ENCODE measurements at places on chromosomes 1 and 21. TPM values are rescaled to one million over a fixed set of nuclear protein-coding genes. Genes with fewer than 3 reads are reported as not detected.

DNA sequence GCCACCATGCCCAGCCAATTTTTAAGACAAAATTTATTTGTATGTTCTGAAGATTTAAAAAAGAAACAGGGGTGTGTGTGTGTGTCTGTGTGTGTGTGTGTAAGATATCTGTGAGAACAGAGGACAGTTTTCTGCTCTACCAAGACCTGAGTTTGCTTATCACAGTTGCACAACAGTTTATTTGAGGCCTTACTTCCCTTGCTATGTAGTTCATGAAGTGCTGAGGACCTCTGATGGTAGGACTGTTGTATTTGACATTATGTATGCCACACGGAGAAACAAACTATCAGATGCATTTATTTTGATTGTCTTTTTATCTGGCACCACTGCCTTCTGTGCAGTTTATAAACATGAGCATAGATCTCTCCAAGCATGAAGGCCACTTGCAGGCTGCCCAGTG lies 355.2 kb downstream of the PBX1 start:
- no peak for DNase-seq

DNA sequence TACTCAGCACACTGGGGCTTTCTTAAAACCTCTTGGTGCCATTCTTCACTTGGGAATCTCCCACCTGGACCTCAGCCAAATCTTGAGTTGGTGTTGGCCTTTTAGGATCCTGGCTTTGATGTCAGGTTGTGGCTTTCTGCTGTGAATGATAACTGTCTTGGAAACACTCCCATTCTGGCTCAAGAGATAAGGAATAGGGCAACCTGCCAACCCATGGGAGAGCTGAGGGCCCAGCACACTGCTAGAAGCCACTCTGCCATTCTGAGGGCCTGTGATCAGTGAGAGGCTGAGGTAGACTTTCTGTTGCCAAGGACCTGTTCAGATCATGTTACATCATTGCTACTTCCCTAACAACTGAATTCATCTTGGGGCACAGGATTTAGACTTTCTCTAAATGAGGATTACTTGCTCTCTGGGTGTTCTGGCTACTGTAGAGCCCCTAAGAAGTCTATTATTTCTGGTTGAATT lies 45.8 kb downstream of the TTC39A start:
- DNase-seq: no peak

Gene LPAR3
- 0.25 TPM for total RNA-seq

Gene HCRTR1
- not detected for total RNA-seq

Gene TINAGL1
- total RNA-seq: not detected

DNA sequence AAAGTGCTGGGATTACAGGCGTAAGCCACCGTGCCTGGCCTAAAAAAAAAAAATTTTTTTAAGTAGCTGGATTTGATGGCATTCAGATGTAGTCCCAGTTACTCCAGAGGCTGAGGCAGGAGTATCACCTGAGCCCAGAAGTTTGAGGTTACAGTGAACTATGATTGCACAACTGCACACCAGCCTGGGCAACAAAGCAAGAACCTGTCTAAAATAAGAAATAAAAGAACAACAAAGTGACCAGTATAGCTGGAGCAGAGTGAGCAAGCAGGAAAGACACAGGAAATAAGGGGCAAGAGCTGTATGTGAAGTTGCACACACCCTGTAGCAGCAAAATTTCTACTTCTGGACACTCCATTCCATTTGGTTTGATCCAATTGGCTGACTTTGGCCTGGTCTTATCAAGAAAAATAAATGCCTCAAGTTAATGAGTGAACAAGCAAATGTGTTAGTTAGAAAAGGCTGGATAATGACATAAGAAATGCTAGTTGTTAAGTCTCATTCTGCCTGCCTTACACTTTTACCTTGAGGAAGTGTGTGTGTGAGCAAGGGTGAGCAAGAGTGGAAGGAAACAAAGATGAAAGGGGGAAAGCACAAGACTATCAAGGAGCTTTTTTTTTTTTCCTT lies 7.9 kb downstream of the ATP5IF1 start:
- no peak for DNase-seq

GRCh38 chr1:8211883-8212579 lies 105.9 kb upstream of the SLC45A1 start:
- peak; percentile 29 for DNase-seq

DNA sequence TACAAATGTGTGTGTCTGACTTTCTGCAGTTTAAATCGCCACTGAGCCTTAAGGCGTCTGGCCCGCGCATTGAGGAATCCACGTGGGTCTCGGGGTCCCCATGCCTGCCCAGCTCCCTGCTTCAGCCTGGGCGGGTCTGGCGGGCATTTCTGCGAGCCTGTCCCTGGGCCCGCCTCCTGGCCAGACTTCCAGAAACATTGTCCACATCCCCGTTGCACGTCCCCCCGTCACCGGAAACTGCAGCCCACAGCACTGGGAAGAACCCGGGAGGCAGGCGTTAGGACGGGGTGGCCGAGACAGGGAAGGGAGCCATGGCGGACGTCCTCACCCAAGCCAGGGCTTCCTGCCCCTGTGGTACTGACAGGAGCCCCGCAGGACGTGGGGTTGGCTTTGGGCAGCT lies 113.1 kb upstream of the COL6A1 start:
- no peak for DNase-seq

DNA sequence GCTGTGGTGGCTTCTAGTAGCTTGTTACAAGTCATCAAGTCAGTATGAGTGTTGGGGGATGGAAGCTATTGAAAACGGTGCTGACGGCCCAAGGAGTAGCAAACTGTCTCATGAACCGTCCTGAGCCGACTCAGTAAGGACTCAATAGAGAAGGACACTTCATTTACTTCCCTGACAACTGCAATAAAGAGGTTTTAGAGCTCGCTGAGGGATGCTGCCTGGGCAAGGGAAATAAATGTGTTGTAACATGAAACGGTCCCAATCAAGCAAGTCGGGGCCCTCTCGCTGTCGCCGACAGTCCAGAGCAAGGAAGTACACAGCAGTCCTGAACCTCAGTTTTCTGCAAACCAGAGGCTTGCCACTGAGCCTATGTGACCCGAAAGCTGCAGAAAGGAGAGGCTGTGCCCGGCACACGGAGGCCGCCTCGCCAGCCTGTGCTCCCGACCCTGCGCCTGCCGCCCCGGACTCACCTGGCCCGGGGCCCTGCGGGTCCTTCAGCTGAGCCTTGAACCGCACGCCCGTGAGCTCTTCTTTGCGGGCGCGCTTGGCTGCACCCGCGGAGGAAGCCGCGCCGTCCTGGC lies 423 bp downstream of the URB1 start:
- no peak for DNase-seq

DNA sequence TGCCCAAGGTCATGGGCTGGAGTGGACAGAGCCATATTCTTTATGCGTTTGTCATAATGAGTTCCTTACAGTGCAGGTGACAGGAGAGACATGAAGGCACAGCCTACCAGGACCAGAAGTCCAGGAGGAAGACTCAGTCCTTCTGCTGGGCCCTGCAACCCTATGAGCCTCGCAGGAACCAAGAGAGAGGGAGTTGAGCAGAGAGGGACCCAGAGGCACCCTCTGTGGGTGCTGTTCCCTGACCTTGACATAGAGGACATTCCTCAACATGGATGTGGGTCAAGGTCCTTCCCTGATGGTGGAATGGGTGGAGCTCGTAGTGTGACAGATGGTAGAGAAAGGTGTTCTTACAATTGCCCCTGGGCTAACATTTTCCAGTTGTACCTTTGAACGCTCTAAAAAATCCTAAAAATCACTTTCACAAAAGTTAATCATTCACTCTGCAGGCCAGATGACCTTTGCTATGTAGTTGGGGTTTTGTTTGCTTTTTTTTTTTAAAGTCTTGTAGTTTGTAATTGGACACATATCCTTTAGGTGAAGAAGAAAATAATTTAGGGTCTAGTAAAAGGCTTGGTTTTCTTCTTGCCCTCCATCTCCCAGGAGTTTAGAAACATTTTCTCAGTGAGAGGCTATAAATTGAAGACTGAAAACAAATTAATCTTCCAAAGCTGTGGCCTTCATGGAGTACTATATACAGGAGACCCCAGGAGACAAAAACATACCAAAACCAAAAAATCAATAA lies 41.9 kb downstream of the MAB21L3 start:
- DNase-seq: no peak

Gene GSTM5
- total RNA-seq: 0.20 TPM

Data from CD4-positive, alpha-beta T cell (primary cell).